ENCODE measurements at places on chromosomes 1 and 21. TPM values are rescaled to one million over a fixed set of nuclear protein-coding genes. Genes with fewer than 3 reads are reported as not detected.

GRCh38 chr21:36104317-36105300 lies 30.3 kb upstream of the CBR3 start:
- H3K27me3 ChIP-seq, result peaks cover 60% of the 10 kb centered on the region
- peaks cover 2% of the 10 kb centered on the region for H3K36me3 ChIP-seq
- H3K27ac ChIP-seq, result no peak overlapping the region
- H3K4me1 ChIP-seq, result no peaks in the 10 kb centered on the region

GRCh38 chr1:32127409-32128198 lies 19.7 kb downstream of the KPNA6 start:
- H3K4me3 ChIP-seq, result no peak overlapping the region
- H3K27ac ChIP-seq, result no peak overlapping the region
- H3K4me1 ChIP-seq, result peaks cover 23% of the 10 kb centered on the region
- H3K36me3 ChIP-seq, result peaks cover 11% of the 10 kb centered on the region

GRCh38 chr1:230171356-230172015 lies 104.4 kb downstream of the GALNT2 start:
- H3K36me3 ChIP-seq, result no peaks in the 10 kb centered on the region
- H3K4me3 ChIP-seq, result no peak overlapping the region
- H3K27me3 ChIP-seq, result no peaks in the 10 kb centered on the region

- no peaks in the 10 kb centered on the region for H3K27me3 ChIP-seq
- peak overlapping the region; percentile 88 for H3K27ac ChIP-seq
These were observed 162.8 kb downstream of the NTPCR start for GRCh38 chr1:233113009-233113879.

DNA sequence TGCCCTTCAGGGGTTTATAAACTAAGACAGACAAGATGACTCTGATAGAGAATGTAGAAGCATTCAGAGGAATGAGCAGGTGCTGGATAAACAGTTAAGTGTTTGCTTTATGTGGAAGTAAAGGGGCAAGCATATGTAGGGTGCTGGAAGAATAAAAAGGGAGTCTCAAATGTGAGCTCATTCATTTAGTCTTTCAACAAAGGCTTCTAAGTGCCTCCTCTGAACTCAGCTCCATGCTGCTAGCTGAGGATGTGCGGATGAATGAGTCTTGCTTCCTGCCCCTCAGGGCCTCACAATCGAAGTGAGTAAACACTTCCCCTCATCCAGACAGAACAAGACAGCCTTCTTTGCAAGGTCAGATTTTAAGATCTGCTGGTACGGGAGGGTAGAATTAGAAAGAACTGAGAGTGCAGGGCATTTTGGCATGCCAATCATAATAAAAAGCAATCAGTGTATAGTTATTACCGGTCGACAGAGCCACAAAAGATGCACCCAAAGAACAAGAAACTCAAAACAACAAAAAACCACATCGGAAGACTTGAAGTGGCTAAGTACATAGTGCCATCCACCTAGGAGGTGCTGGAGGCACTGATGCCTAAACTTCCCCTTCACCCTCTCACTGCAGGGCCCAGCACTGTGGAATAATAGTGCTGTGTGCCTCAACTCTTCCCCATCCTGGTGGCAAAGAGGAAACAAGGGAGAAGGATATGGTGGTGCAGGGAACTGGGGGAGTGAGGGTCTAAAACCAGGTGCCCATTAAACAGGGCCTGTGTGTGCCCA lies 69.8 kb downstream of the TNR start:
- no peak for DNase-seq
- H3K27ac ChIP-seq, result no peak overlapping the region
- H3K4me1 ChIP-seq, result no peaks in the 10 kb centered on the region
- no peak overlapping the region for H3K4me3 ChIP-seq

- DNase-seq, result no peak
- no peak overlapping the region for H3K4me3 ChIP-seq
- H3K27me3 ChIP-seq, result no peaks in the 10 kb centered on the region
- no peaks in the 10 kb centered on the region for H3K4me1 ChIP-seq
These were observed 38.0 kb upstream of the KCTD3 start for GRCh38 chr1:215529111-215529510.

GRCh38 chr1:193705554-193705981 lies 519.2 kb upstream of the B3GALT2 start:
- no peak overlapping the region for H3K4me3 ChIP-seq
- peaks cover 2% of the 10 kb centered on the region for H3K36me3 ChIP-seq
- DNase-seq, result no peak
- H3K27me3 ChIP-seq, result no peaks in the 10 kb centered on the region

- H3K4me1 ChIP-seq, result peaks cover 48% of the 10 kb centered on the region
- peak; percentile 76 for DNase-seq
These were observed 239.8 kb upstream of the C1orf105 start for GRCh38 chr1:172180501-172181285.

DNA sequence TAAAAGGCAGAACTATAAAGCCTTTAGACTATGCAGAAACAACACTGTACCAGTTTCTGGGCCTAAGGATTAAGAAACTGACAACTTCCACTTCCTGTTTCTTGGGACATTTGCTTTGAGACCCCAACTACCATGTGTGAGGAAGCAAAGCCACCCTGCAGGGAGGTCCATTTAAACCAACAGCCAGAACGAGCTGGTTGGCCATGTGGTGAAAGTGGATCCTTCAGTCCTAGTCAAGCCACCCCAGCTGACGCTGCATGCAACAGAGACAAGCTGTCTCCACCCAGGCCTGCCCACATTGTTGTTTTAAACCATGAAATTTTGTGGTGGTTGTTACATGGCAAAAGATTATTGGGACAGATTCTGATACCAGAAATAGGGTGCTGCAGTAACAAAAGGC lies 31.8 kb upstream of the SLFNL1 start:
- H3K36me3 ChIP-seq, result peaks cover 11% of the 10 kb centered on the region
- no peak overlapping the region for H3K27ac ChIP-seq
- no peak for DNase-seq
- no peak overlapping the region for H3K4me3 ChIP-seq
- no peaks in the 10 kb centered on the region for H3K4me1 ChIP-seq

GRCh38 chr1:204080163-204080903 lies 7.4 kb downstream of the SOX13 start:
- no peak for DNase-seq
- H3K4me3 ChIP-seq, result no peak overlapping the region
- H3K27me3 ChIP-seq, result peaks cover 32% of the 10 kb centered on the region

DNA sequence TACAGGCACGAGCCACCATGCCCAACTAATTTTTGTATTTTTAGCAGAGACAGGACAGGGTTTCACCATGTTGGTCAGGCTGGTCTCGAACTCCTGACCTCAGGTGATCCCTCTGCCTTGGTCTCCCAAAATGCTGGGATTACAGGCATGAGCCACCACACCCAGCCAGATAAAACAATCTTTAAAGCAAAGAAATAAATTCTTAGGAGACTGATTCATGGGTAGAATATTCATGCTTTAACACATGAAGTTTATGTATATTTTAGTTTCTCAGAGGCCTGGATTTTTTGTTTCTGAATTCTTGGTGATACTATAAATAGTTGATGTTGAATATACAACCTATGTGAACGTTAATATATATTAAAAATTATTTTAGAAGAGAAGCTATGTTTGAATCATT lies 127.4 kb upstream of the KIAA1614 start:
- no peaks in the 10 kb centered on the region for H3K27me3 ChIP-seq
- no peak overlapping the region for H3K4me3 ChIP-seq
- H3K36me3 ChIP-seq, result peaks cover 7% of the 10 kb centered on the region

KANK4 gene
- not detected for total RNA-seq

- H3K4me1 ChIP-seq, result peaks cover 5% of the 10 kb centered on the region
- H3K27me3 ChIP-seq, result no peaks in the 10 kb centered on the region
- no peak overlapping the region for H3K4me3 ChIP-seq
- DNase-seq, result peak; percentile 43
These were observed 37.4 kb downstream of the TMCO4 start for GRCh38 chr1:19762175-19762779.

GRCh38 chr1:149977345-149977744 lies 33.2 kb downstream of the OTUD7B start:
- H3K4me1 ChIP-seq, result peaks cover 21% of the 10 kb centered on the region
- peaks cover 23% of the 10 kb centered on the region for H3K36me3 ChIP-seq
- H3K27ac ChIP-seq, result no peak overlapping the region
- H3K4me3 ChIP-seq, result no peak overlapping the region
- no peaks in the 10 kb centered on the region for H3K27me3 ChIP-seq

GRCh38 chr1:67997746-67998145 lies 52.7 kb downstream of the DIRAS3 start:
- H3K36me3 ChIP-seq, result no peaks in the 10 kb centered on the region
- H3K4me3 ChIP-seq, result no peak overlapping the region
- H3K27ac ChIP-seq, result no peak overlapping the region
- DNase-seq, result no peak
- no peaks in the 10 kb centered on the region for H3K27me3 ChIP-seq
- no peaks in the 10 kb centered on the region for H3K4me1 ChIP-seq

DNA sequence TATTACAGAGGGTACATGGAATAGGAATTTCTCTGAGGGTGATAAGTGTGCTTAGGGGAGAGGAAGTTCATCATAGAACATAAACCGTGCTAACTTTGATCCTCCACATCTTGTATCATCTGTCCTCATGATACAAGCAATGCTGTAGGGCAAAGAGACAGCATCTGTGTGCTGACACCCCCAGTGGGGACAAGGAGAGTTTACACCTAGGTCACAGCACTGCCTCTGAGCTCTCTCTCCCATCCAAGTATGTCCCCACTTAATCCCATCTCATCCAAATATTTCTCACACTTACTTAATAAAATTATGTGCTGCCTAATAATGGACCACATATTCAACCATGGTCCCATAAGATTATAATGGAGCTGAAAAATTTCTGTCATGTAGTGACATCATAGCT lies 4.3 kb upstream of the TEDDM1 start:
- H3K4me1 ChIP-seq, result no peaks in the 10 kb centered on the region
- no peak for DNase-seq
- no peak overlapping the region for H3K4me3 ChIP-seq
- H3K27ac ChIP-seq, result no peak overlapping the region
- H3K27me3 ChIP-seq, result peaks cover 34% of the 10 kb centered on the region

Measured in activated CD8-positive, alpha-beta memory T cell treated with anti-CD3 and anti-CD28 coated beads, Interleukin-2, amount 10 ng/mL, durations not matched to agents 7 days and 5 days (primary cell).